ENCODE measurements at places on chromosomes 4 and X. TPM values are rescaled to one million over a fixed set of nuclear protein-coding genes. Genes with fewer than 3 reads are reported as not detected.

C4orf54 gene
- total RNA-seq, result not detected

NEIL3 gene
- total RNA-seq, result 8.0 TPM

CCKAR gene
- 1.9 TPM for total RNA-seq

PCDH18 gene
- 0.49 TPM for total RNA-seq

STOX2 gene
- 2.1 TPM for total RNA-seq

PPA2 gene
- total RNA-seq, result 85.4 TPM

RIPPLY1 gene
- not detected for total RNA-seq

NAA11 gene
- not detected for total RNA-seq

UGT2B17 gene
- total RNA-seq, result 0.19 TPM

MAGEC1 gene
- total RNA-seq, result not detected

MAGEA4 gene
- not detected for total RNA-seq

CXCL8 gene
- total RNA-seq, result not detected

SPANXD gene
- total RNA-seq, result not detected
